ENCODE measurements at places on chromosomes 11 and 22. TPM values are rescaled to one million over a fixed set of nuclear protein-coding genes. Genes with fewer than 3 reads are reported as not detected.

DRICH1 gene
- total RNA-seq: 0.87 TPM

GRCh38 chr22:29149841-29150555 lies 55.7 kb upstream of the EMID1 start:
- DNase-seq: no peak

- no peak for DNase-seq
Observed at GRCh38 chr11:38952698-38953097, 2354.7 kb upstream of the RAG2 start.

DNA sequence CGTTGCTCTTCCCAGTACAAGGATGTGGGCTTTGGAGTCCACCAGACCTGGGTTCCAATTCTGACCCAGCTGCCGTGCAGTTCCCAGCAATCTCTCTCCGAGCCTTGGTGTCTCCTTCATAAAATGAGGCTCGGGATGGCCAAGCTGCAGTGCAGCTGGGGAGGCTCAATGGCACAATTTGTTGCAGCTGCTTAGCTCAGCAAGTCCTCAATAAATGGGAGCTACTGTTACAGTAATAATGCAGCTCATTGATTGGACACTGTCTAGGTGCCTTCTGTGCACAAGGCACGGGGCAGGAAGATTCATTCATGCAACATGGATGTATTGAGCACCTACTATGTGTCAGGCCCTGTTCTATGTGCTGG lies 37.1 kb downstream of the SHISAL1 start:
- DNase-seq: no peak

GRCh38 chr22:24156141-24156912 lies 25.0 kb upstream of the SUSD2 start:
- DNase-seq: peak; percentile 59

- DNase-seq: peak; percentile 33
Observed at GRCh38 chr11:85941380-85941973, 86.3 kb downstream of the CCDC83 start.

LMNTD2 gene
- 4.2 TPM for total RNA-seq

- DNase-seq: peak; percentile 96
Observed at GRCh38 chr11:67629386-67630227, at the start of gene NUDT8. NUDT8 (minus strand) TSS chr11:67629937; CDS start chr11:67629911, 26 bp downstream.

- no peak for DNase-seq
Observed at GRCh38 chr11:42239188-42239587, 779.7 kb upstream of the LRRC4C start.

- DNase-seq: no peak
Observed at GRCh38 chr11:82967381-82967780, 65.8 kb downstream of the DDIAS start.

DUSP8 gene
- total RNA-seq: 130 TPM

GRCh38 chr11:80718611-80719291 lies 1277.9 kb upstream of the TENM4 start:
- no peak for DNase-seq

GRCh38 chr11:74478877-74479731 lies 11.8 kb upstream of the KCNE3 start:
- no peak for DNase-seq

DNA sequence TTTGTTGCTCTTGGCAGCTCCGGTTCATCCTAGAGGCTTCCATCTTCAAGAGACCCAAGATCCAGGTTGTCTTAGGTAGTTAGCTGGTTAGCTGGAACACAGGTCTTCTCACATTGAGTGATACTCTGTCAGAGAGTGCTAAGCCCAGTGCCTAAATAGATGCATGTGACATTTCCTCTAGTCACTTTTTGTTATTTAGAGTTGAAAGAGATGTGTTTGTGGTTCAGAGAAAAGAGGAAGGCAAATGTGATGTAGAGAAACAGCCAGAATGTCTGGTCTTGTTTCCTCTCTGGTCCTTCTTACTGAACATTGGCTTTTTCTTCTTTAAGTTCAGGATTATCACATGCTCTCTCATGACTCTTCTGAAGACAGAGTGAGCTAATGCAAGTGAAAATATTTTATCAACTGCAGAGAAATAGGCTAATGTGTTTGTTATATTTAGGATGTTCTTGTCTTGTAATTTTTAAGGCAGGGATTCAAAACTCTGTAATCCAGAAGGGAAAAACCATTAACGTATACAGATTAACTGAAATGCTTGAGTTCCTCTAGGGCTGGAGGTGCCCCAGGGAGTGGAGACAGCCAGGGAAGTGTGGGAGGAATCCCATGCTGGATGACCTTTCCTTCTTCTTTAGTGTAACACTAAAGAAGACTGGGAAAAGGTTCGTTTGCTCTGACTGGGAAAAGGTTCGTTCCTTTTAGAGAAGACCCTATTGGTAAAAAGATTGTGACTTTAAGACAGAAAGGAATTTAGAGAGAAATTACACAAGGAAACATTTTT lies 75.4 kb downstream of the SWAP70 start:
- DNase-seq: no peak

- DNase-seq: peak; percentile 63
Observed at GRCh38 chr11:18383388-18384156, 10.8 kb upstream of the LDHA start.

DNA sequence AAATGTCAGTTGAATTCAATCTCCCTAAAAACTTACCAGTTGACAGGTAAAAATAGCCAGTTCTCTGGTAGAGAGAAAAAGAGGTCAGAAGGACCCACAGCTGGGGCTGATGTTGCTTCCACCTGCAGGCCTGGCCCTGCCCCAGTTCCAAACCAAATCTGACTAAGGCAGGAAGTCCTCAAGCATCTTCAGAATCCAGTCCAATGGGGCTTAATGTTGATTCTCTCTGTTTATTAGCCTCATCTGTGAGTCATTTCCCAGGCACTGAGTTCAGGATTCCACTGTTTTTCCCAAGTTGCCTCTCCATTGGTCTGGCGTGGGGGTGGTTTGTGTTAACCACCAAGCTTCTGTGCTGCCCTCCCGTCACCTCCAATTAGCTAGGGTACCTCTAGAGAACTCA lies 601.8 kb downstream of the INSC start:
- no peak for DNase-seq

Measured in CD8-positive, alpha-beta T cell (primary cell).